Stimulated activated naive B cell treated with anti-CD40 and anti-IgM and Interleukin-4, amounts not matched to agents 10 μg/mL and 1 μg/mL and 100 μg/mL, for 72 hours (primary cell): ENCODE measurements at places on chromosomes 16 and 17.
A peak's percentile ranks its signal among the peaks of the same experiment; 100 is the strongest.

DNA sequence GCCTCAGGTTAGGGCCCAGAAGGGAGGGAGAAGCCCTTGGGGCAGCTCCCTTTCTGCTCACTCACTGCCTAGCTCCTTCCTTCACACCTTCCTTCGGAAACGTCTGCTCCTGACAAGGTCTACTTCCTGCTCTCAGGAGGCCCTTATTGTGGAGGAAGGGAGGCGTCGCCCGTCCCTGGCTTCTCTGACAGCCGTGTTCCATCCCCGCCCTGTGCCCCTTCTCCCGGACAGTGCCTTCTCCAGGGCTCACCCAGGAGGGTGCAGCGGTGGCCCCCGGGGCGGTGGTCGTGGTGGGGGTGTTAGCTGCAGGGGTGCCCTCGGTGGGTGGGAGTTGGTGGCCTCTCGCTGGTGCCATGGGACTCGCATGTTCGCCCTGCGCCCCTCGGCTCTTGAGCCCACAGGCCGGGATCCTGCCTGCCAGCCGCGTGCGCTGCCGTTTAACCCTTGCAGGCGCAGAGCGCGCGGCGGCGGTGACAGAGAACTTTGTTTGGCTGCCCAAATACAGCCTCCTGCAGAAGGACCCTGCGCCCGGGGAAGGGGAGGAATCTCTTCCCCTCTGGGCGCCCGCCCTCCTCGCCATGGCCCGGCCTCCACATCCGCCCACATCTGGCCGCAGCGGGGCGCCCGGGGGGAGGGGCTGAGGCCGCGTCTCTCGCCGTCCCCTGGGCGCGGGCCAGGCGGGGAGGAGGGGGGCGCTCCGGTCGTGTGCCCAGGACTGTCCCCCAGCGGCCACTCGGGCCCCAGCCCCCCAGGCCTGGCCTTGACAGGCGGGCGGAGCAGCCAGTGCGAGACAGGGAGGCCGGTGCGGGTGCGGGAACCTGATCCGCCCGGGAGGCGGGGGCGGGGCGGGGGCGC, 231.9 kb downstream of the SEC14L1 start:
- H3K27me3 ChIP-seq: no peaks in the 10 kb centered on the region
- peaks cover 59% of the 10 kb centered on the region for H3K4me1 ChIP-seq
- no peaks in the 10 kb centered on the region for H3K36me3 ChIP-seq
- peak overlapping the region; percentile 76 for H3K4me3 ChIP-seq
- no peak for DNase-seq

GRCh38 chr17:60314423-60314822, 77.5 kb downstream of the USP32 start:
- H3K27ac ChIP-seq: peak overlapping the region; percentile 59
- no peak overlapping the region for H3K4me3 ChIP-seq
- DNase-seq: no peak
- H3K4me1 ChIP-seq: peaks cover 19% of the 10 kb centered on the region

- no peak for DNase-seq
- peak overlapping the region; percentile 56 for H3K27ac ChIP-seq
- no peaks in the 10 kb centered on the region for H3K36me3 ChIP-seq
These were observed 19.5 kb upstream of the RAP1GAP2 start for GRCh38 chr17:2776589-2777241.

GRCh38 chr17:20035501-20035900, 26.3 kb downstream of the SPECC1 start:
- H3K27ac ChIP-seq: no peak overlapping the region
- no peak for DNase-seq

DNA sequence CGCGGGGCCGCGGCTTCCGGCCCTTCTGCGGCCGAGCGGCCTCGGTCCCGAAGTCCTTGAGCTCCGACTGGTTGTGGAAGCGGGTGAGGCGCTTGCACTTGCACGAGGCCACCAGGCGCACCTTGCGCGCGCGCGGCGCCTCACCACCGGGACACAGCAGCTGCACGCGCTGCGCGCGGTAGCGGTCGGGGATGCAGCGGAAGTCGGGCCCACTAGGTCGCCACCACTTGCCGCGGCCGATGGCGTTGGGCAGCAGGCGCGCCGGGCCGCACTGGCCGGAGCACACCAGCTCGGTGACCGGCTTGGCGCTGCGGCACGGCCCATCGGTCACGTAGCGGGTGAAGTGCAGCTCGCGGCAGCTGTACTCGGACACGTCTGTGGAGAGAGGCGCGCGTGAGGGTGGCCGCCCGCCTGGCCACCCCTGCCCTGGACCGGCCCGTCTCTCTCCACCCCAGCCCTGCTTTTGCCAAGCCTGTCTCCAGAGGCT, 3.2 kb downstream of the SOST start:
- no peaks in the 10 kb centered on the region for H3K36me3 ChIP-seq
- H3K27ac ChIP-seq: no peak overlapping the region
- H3K27me3 ChIP-seq: peaks cover 87% of the 10 kb centered on the region
- DNase-seq: no peak

- DNase-seq: no peak
- H3K4me1 ChIP-seq: no peaks in the 10 kb centered on the region
- no peaks in the 10 kb centered on the region for H3K36me3 ChIP-seq
- no peak overlapping the region for H3K27ac ChIP-seq
These were observed 9.4 kb upstream of the GCGR start for GRCh38 chr17:81794509-81794908.

DNA sequence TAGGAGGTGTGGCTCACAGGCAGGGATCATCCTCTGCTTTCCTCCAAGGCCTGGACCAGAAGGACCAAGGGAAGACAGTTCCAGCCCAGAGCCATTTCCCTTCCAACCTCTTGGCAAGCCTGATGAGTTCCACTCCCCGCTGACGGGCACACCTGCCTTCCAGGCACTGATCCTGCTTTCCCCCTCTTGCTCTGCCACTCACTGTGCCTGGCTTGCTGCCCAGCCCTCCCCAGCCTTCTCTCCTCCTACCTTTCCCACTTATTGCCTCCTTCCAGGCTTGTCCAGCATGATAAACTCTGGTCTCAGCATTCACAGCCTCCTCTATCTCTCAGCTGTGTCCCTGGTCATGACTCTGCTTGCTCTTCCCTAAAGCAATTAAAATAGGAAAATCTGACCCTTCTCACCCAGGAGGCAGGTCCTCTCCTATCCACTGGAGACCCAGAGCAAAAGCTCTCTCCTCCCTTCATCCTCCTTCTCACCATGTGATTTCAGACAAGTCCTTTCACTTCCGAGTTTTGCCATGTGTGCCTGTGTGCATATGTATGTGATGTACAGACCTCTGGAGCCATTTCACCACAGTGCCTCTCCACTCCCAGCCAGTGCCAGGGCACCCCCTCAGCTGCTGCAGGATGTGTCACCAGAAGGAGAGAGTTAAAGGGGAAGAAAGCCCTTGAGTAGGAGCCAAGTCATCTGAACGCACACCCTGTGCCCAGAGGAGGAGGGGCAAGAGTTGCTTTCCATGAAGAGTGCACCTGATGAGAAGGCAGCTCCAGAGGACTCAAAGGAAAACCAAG, 13.4 kb upstream of the TMEM170A start:
- H3K4me3 ChIP-seq: no peak overlapping the region
- H3K27me3 ChIP-seq: no peaks in the 10 kb centered on the region
- no peaks in the 10 kb centered on the region for H3K36me3 ChIP-seq
- H3K27ac ChIP-seq: no peak overlapping the region
- H3K4me1 ChIP-seq: peaks cover 3% of the 10 kb centered on the region

DNA sequence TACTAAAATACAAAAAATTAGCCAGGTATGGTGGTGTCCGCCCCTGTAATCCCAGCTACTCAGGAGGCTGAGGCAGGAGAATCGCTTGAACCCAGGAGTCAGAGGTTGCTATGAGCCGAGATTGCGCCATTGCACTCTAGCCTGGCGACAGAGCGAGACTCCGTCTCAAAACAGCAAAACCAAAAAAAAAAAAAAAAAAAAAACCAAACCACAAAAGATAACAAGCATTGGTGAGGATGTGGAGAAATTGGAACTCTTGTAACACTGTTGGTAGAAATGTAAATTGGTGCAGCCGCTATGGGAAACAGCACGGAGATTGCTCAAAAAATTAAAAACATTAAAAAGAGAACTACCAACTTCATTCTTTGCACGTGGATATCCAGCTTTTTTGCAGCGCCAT, 119.4 kb downstream of the OR1D5 start:
- peaks cover 3% of the 10 kb centered on the region for H3K27me3 ChIP-seq
- peaks cover 2% of the 10 kb centered on the region for H3K4me1 ChIP-seq
- DNase-seq: no peak
- H3K36me3 ChIP-seq: no peaks in the 10 kb centered on the region
- no peak overlapping the region for H3K27ac ChIP-seq

DNA sequence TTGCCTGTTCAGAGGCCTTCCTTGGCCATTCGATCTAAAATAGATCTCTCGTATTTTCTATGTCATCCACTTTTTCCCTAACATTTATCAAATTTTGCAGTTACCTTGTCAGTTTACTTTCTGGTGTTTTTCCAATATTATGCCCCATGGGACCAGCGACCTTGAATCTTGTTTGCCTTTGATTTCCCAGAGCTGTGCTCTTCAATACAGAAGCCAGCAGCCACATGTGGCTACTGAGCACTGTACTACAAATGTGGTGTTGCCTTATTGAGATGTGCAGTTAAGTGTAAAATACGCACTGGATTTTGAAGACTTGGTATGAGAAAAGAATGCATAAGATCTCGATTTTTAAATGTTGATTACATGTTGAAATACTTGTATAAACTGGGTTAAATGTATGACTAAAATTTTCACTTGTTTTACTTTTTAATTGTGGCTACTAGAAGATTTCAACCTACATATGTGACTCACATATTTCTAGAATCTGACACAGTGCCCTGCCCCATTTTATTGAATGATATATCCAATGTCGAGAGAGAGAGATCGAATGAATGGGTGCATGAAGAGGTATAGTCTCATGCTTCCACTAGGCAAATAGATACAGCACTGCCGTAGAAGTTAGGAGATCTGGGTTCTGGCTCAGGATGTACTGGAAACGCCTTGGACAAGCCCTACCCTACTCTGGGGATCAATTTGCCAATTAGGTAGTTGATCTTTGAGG, 824 bp upstream of the PSME3 start:
- peaks cover 18% of the 10 kb centered on the region for H3K36me3 ChIP-seq
- no peaks in the 10 kb centered on the region for H3K27me3 ChIP-seq
- DNase-seq: no peak
- peak overlapping the region; percentile 94 for H3K4me3 ChIP-seq
- peaks cover 30% of the 10 kb centered on the region for H3K4me1 ChIP-seq

- H3K36me3 ChIP-seq: no peaks in the 10 kb centered on the region
- H3K27ac ChIP-seq: peak overlapping the region; percentile 65
- H3K4me3 ChIP-seq: no peak overlapping the region
- peaks cover 53% of the 10 kb centered on the region for H3K27me3 ChIP-seq
These were observed 17.8 kb downstream of the TTLL6 start for GRCh38 chr17:48799069-48799723.

- no peak overlapping the region for H3K27ac ChIP-seq
- H3K4me3 ChIP-seq: no peak overlapping the region
- DNase-seq: no peak
- peaks cover 6% of the 10 kb centered on the region for H3K36me3 ChIP-seq
- H3K4me1 ChIP-seq: peaks cover 5% of the 10 kb centered on the region
- peaks cover 44% of the 10 kb centered on the region for H3K27me3 ChIP-seq
These were observed 6.9 kb upstream of the SSTR5 start for GRCh38 chr16:1065469-1066128.

DNA sequence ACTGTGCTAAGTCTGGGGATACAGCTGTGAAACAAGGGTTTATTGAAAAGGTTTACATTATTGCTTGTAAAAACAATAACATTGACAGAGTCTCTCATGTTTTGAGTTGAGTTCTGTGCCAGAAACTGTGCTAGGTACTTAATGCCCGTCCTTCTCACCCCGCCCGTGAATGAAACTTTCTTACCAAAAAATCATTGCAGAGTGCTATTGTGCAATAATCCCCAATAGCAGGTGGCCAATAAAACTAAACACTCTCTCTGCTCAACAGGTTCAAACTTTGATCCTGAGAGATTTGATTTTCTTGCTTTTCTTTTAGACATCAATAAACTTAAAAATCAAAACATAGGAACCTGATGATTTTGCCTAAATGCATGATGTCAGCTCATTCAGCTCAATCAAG, 441.6 kb downstream of the HAPSTR1 start:
- H3K27ac ChIP-seq: no peak overlapping the region
- H3K4me3 ChIP-seq: no peak overlapping the region
- H3K36me3 ChIP-seq: no peaks in the 10 kb centered on the region
- H3K27me3 ChIP-seq: no peaks in the 10 kb centered on the region
- no peak for DNase-seq
- H3K4me1 ChIP-seq: no peaks in the 10 kb centered on the region

DNA sequence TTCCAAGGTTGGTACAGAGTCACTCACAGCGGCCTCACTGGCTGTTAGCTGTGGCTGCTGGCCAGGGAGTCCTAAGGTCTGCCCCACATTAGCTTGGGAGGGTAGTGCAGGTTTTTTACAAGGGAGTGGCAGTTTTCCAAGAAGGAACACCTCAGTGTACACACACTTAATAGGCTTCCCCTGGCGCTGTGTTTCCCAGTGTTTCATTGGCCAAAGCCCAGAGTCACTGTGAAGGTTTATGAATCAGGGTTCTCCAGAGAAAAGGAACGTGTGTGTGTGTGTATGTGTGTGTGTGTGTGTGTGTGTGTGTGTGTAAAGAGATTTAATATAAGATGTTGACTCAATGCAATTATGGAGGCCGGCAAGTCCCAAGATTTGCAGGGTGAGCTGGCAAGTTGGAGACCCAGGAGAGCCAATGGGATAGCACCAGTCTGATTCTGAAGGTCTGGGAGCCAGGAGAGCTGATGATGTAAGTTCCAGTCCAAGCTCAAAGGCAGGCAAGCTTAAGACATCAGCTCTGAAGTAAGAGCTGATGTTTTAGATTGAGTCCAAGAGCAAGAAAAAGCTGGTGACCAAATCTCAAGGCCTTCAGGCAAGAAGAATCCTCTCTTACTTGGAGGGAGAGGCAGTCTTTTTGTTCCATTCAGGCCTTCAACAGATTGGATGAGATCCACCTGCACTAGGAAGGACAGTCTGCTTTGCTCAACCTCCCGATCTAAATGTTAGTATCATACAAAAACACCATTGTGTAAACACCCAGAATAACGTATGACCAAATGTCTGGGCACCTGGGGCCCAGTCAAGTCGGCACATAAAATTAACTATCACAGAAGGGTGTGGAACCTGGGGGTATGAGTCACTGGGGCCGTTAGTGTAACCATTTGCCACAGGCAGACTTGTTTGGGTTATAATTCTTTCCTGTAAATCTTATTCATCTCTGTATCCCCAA, 206.8 kb downstream of the PRKCA start:
- no peak for DNase-seq
- no peaks in the 10 kb centered on the region for H3K36me3 ChIP-seq
- no peak overlapping the region for H3K27ac ChIP-seq
- peaks cover 6% of the 10 kb centered on the region for H3K27me3 ChIP-seq
- H3K4me1 ChIP-seq: peaks cover 4% of the 10 kb centered on the region
- H3K4me3 ChIP-seq: no peak overlapping the region
